ENCODE measurements at places on chromosomes 7 and 10.
A peak's percentile ranks its signal among the peaks of the same experiment; 100 is the strongest.

GRCh38 chr10:113549856-113550255 is 3.0 kb upstream of the HABP2 start:
- no peak for DNase-seq

DNA sequence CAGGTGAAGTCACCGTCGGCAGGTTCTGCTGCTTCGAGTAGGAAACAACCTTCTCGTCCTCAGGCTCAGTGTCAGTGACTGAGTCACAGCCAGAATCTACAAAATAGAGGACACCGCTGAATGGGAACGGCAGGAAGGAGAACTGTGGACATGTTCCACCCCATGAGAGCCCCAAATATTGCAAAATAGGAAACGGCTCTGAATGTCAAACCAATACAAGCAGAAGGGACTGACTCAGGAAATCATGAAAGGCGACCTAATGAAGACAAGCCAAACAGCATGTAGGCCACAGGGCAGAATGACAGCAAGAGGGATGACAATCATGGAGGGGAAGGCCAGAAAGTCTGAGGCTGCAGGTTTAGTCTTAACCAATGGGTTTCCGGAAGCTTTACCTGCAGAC is 63.5 kb downstream of the PIK3AP1 start:
- DNase-seq: no peak

DNA sequence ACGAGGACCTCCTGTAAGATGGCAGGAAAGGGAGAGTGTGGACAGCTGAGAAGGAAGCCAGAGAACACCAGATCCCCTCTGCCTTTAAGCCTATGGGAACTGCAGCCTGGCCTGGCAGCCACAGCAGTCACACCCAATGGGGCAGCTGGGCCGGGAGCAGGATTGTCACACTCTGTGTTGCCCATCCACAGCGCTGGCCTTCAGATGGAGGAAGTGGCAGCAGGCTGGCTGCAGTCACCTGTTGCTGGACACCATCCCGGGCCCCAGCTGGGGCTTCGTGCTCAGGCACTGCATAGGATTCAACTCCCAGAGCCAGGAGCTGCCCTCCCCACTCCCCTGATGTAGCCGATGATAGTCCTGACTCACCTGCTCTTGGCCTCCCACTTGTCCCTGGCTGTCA is 114.4 kb downstream of the COL13A1 start:
- DNase-seq: no peak

GRCh38 chr7:148906707-148907498 is 22.8 kb upstream of the EZH2 start:
- DNase-seq: no peak

GRCh38 chr10:110989016-110989415 is 69.6 kb downstream of the SHOC2 start:
- DNase-seq: no peak

- DNase-seq: no peak
These were observed 972.5 kb downstream of the LRMDA start for GRCh38 chr10:76403912-76404311.

- no peak for DNase-seq
These were observed 88.9 kb upstream of the PAX2 start for GRCh38 chr10:100656454-100656853.

GRCh38 chr7:140060788-140061606 is 1.8 kb downstream of the PARP12 start:
- peak; percentile 85 for DNase-seq

DNA sequence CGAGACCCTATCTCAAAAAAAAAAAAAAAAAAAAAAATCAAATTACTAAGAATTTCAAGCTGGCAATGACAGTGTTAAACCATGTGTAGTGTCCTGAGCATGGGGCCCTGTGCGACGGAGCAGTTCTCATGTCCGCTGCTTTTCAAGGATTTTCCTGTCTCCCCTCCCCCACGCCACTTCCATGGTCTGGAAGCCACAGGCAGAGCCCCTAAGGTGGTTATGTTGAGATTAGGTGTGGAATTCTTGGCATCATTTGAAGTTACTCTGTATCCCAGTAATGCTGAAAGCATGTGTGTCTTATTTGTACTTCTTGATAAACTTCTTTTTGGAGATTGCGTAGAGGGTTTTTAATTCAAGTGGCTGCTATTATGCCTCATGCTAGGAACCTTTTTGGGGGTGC is 65.2 kb downstream of the PFKFB3 start:
- no peak for DNase-seq

GRCh38 chr10:101781984-101782810 is 1.0 kb downstream of the NPM3 start:
- no peak for DNase-seq

DNA sequence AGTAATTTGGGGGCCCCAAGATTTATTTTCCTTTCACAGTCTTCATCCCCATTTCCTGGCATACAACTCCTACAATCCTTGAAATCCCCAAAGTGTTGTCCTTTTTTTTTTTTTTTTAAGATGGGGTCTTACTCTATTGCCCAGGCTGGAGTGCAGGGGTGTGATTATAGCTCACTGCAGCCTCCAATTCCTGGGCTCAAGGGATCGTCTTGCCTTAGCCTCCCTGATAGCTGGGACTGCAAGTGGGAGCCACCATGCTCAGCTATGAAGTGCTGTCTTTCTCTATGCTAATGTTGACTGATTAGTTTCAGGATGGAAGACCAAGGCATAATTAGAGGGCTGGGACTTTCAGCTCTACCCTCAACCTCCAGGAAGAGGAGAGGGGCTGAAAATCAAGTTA is 41.9 kb upstream of the KAT6B start:
- no peak for DNase-seq

- DNase-seq: no peak
These were observed 217.1 kb upstream of the GHITM start for GRCh38 chr10:83921984-83922860.

DNA sequence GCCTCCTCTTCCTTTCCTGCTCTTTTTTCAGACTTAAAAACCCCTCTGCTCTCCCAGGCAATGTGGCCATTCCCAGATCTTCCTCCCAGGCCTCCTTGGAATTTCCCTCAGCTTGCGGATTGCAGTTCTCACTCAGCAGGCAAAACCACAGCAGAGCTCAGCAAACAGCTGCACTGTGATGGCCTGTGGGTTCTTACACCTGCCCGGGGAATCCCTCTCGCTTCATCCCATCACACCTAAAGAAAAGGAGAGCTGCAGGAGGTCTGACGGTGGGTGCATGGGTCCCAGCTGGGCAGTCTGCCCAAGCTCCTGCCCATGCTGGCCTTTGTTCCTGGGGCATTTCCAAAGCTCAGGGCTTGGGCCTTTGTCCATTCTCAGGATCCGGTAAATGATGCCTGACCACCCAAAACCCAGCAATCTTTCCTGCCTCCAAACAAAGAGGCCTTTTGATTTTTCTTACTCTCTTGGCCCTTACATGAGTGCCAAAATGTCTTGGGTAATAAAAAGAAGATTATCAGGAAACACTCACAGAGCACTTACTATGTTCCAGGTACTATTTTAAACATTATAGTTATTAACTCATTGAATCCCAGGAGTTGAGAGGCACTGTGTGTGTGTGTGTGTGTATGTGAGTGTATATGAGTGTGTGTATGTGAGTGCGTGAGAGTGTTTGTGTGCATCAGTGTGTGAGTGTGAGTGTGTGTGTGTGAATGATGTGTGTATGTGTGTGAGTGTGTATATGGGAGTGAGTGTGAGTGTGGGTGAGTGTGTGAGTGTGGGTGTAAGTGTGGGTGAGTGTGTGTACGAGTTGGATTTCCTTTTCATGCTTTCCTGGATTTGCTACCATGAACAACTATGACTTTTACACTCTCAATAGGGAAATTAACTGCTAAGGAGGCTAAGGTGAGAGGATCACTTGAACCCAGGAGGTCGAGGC is 64.5 kb upstream of the PODXL start:
- no peak for DNase-seq

DNA sequence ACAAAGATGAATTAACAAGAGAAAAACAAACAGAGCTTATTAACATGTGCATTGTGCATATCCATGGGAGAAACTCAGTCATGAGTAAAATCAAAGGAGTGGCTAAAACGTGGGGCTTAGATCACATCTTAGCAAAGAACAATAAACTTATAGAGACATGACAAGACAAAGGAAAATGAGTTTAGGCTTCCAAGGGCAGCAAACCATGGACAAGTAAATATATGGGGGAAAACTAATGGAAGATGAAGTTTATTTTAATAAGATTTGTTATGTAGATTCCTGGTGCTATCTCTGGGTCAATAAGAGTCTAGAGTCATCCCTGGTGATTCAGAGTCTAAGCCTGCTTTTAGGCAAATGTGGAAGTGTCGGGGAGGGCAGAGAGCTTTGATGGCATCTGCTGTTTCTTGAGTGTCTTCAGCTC is 87.2 kb upstream of the PLPP4 start:
- no peak for DNase-seq

- no peak for DNase-seq
These were observed 5.7 kb downstream of the SKAP2 start for GRCh38 chr7:26858735-26859134.

DNA sequence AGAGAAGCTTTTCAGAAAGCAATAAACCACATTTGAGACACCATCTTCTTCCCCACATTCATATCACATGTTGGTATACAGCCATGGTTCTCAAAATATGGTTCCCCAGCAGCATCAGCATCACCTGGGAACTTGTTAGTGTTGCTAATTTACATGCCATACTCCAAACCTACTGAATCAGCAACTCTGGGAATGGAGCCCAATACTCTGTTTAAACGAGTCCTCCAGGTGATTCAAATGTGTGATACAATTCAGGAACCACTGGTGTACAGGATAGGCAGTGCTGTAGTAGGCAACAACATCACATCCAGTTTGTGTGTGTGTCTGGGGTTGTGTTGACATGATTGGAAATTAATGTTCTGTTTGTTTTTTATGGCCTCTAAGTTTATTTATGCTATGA is 47.7 kb downstream of the ZNF277 start:
- DNase-seq: no peak

DNA sequence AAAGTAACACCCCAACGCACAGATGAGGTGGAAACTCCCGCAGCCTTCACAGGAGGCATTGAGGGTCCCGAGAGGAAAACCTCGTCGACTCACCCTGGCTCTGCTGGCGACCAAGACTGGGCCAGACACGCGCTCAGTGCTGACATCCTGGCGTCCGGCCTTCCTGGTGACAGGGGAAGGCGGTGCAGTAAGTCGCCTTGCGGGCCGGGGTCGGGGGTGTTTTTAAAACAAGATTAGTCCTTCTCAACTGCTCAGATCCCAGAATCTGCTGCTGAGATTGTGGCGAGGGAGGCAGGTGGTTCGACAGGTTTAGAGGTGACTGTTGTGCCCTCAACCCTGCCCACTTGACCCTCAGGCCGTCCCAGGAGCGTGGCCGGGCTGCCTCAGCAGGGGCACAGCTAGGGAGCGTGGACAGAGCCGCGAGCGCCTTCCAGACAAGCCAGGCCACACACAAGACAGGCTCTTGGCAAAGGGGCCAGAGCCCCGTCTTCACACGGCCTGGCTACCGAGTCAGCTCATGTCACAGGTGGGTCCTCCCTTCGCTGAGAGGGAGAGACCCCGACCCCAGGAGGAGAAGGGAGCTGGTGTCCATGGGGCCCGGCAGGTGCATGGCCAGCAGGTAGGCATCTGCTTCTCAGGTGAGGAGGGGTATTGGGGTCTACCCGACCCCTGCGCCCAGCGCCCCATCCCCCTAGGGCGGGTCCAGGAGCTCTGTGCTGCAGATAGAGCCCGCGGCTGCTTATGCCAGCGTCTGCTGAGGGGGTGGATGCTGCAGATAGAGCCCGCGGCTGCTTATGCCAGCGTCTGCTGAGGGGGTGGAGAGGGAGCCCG is 81.6 kb downstream of the DNAJB6 start:
- DNase-seq: no peak

- DNase-seq: no peak
These were observed 97.4 kb downstream of the FOXL3 start for GRCh38 chr7:387132-388022.

GRCh38 chr10:71623098-71623985 is 96.2 kb downstream of the C10orf105 start:
- no peak for DNase-seq

DNA sequence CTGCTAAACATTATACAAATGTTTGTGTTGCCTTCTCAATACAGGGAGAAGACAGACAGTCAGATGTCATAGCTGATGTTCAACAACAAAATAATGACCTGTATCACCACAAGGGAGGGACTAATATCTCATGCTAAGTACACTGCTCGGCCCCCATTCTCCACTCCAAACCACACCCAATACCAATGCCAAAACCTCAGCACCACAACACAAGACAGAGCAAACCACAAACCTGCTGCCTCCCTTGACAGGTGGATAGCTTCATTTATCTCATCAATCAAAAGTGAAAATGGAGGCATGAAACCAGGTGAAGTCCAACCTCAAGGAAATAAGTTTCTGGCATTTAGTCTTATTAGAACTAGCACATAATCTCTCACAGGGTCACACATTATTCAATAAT is 109.5 kb downstream of the PARD3 start:
- no peak for DNase-seq

DNA sequence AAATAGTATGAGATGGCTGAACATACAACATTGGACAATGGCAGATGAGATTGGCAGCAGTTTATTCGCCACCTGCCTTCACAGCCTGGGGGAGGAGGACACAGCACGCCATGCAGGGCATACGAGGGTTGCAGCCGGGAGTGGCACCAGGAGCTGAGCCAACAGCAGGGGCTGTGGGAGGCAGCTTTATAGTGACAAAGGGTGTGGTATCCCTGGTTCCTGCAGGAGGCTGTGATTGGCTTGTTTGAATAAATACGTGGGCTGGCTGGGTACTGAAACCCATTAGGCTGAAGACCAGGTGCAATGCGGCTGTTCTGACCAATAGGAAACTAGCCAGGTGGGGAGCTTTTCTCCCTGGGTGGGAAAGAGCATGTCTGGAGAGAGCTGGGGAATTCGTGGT is 68.9 kb upstream of the LEP start:
- peak; percentile 59 for DNase-seq

DNA sequence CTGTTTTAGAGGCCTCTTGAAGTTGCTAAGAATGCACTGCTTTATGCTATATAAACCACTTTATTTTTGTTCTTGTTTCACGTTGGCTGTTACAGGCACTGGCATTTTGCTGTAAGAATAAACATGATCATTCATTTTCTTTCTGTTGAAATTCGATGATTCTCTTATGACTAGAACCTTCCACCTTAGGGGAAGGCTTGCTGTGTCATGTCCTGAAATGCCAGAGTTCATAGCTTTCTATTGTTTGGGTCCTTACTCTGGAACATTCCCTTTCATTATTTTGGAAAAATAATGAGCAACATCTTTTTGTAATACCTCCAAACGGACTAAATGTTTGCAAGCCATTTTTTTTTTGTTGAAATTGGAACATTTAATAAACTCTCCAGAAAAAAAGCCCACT is 495.1 kb upstream of the POT1 start:
- no peak for DNase-seq

DNA sequence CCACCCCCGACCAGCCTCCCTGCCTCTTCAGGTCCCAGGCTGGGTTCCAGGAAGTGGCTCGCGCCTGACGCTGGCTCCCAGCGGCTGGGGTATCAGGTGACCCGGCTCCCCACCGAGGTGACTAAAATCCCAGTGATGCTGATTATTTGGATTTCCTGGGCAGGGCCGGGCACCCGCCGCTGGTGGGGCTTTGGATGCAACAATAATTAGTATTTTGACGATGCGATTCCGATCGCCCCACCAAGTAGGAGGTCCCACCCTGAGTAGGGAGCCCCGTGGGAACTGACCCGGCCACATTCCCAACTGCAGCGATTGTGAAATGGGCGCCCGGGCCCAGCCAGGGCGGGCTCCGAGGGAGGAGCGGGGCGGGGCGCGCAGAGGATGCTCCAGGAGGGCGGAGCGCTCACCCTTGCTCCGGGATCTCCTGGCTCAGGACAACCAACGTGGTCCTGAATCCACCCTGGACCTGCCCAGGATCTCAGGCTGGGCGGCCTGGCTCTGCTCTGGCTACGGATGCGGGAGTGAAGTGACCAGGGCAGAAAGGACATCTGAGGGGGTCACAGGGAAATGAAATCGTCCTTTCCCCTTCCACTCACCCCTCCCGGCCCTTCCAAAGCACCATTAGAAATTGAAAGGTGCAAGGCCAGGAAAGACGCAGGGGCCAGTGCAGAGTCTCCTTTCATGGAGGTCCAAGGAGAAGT is 32.6 kb downstream of the DUSP5 start:
- DNase-seq: no peak

Data from NCI-H2029 (cell line).